ENCODE measurements at places on chromosomes 6 and 20.

GRCh38 chr6:1082285-1082935, 229.5 kb upstream of the FOXQ1 start:
- DNase-seq, result peak; percentile 88

DNA sequence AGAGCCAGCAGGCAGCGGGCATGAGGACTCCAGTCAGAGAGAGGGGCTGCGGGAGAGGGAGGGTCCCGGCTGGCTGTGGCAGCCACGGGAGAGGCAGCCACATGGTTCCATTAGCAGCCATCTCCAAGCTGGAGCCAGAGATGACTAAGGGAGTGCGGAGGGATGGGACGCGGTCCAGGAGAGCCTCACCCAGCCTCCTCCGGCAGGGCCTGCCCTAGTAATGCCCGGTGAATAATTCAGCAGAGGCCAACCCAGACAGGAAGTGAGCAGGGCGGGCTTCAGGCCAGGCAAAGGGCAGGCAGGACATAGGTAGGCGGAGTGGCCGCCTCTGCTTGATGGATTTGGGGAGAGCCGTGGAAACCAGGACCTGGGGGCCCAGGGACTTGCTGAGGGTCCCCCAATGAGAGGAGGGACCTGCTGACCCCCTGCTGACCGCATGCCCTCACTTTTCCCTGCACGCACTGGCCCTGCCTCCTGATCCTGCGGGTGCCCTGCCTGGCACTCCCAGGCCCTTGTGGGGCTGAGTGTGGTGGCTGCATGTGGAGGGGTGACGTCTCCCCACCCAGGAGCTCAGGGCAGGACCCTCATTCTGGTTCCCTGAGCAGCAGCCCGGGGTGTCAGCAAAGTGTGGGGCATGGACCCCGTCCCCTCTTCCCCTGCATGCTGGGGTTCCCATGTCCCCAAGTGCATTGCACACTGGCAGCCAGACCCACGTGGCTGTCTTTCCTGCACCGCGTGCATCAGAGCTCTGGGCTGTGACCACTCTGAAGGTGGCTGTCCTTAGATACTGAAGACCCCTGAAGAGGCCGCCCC, 51.8 kb upstream of the SLCO4A1 start:
- DNase-seq, result peak; percentile 74

GRCh38 chr6:128784266-128784665, 98.7 kb upstream of the LAMA2 start:
- no peak for DNase-seq

GRCh38 chr6:46410334-46410953, 80.8 kb downstream of the RCAN2 start:
- DNase-seq, result peak; percentile 64

DNA sequence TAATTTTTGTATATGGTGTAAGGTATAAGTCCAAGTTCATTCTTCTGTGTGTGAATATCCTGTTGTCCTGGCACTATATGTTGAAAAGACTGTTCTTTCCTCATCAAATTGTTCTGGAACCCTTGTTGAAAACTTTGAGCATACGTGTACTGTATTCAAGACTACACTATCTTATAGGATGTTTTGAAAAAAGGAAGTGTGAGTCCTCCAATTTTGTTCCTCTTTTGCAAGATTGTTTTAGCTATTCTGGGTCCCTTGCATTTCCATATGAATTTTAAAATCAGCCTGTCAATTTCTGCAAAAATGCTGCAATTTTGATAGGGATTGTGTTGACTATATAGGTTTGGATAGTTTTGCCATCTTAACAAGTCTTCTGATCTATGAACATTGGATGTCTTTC, 195.2 kb downstream of the BACH2 start:
- DNase-seq, result no peak

GRCh38 chr6:72894091-72894490, 272.2 kb downstream of the KCNQ5 start:
- DNase-seq, result no peak

DNA sequence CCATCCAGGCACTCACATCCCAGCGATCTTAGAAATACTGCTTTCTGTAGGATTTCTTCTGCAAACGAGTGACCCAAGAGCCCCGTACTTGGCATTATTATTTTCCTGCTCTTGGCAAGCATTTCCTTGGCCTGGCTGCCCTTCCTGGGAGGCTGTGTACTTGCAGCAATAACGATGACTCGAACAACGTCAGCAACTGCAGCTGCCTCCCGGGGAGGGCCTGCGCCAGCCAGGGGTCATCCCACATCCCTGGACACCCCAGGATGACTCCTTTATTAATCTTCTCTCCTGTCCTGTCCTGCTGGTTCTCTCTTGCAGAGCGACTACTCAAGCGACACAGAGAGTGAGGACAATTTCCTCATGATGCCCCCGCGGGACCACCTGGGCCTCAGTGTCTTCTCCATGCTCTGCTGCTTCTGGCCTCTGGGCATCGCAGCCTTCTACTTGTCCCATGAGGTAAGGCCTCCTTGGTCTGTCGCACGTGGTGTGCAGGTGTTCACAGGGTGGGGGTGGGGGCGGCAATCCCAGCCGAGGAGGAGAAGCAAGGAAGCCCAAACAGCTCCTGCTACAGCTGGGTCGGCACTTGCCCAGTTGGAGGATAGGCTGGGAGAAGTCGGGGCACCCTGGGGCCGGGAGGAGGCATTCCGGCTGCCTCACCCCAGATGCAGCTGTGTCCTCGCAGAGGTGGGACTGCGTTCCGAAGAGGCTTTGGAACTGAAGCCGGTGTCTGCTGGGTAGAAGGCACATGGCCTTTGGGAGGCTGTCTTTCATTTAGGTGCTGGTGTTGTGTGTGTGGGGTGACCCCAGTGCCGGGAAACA, 115.3 kb downstream of the SYNDIG1 start:
- peak; percentile 70 for DNase-seq

GRCh38 chr6:168302534-168302933, 17.0 kb downstream of the DACT2 start:
- DNase-seq, result no peak
